ENCODE measurements at places on chromosomes 11 and 22.

DNA sequence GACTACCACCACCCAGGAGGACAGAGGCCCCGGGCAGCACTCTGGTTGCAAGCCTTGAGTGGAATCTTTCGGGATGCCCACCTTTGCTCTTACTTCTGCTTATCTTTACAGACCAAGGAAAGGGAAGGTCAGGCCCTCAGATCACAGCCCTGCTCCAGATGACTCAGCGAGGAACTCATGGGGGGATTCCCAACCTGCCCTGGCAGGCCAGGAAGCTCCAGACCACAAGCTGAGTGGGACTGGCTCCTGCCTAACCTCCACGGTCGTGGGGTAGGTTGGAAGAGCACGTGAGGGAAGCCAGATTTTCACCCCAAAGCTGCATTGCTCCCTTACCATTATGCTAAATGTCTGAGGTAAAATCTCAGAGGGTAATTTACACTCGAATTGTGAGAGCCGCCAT lies 11.8 kb downstream of the TBC1D10A start:
- DNase-seq: no peak

DNA sequence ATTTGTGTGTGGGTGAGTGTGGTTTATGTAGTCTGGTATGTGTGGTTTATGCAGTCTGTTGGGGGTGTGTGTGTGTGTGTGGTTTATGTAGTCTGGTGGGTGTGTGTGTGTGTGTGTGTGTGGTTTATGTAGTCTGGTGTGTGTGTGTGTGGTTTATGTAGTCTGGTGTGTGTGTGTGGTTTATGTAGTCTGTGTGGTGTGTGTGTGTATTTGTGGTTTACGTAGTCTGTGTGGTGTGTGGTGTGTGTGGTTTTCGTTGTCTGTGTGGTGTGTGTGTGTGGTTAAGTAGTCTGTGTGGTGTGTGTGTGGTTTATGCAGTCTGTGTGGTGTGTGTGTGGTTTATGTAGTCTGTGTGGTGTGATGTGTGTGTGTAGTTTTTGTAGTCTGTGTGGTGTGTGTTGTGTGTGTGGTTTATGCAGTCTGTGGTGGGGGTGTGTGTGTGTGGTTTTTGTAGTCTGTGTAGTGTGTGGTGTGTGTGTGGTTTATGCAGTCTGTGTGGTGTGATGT lies 26.2 kb upstream of the PARVG start:
- no peak for DNase-seq

DNA sequence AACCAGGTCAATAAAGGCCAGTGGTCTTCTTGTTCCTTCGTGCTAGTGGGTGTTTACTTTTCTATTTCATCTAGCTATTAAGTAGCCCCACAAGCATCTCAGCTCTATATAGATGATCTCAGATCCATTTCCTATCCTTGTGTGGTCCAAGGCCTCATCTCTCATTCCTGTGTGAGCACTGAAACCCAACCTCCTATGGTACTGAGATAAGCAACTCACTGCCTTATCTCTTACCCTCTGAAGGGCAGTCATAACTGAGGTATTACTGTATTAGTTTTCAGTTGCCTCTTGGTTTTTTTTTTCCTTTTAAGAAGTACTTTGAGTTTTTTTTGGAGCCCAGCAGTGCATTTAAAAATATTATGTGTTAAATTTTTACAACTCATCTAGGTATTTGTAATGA lies 28.3 kb downstream of the ACER3 start:
- no peak for DNase-seq

DNA sequence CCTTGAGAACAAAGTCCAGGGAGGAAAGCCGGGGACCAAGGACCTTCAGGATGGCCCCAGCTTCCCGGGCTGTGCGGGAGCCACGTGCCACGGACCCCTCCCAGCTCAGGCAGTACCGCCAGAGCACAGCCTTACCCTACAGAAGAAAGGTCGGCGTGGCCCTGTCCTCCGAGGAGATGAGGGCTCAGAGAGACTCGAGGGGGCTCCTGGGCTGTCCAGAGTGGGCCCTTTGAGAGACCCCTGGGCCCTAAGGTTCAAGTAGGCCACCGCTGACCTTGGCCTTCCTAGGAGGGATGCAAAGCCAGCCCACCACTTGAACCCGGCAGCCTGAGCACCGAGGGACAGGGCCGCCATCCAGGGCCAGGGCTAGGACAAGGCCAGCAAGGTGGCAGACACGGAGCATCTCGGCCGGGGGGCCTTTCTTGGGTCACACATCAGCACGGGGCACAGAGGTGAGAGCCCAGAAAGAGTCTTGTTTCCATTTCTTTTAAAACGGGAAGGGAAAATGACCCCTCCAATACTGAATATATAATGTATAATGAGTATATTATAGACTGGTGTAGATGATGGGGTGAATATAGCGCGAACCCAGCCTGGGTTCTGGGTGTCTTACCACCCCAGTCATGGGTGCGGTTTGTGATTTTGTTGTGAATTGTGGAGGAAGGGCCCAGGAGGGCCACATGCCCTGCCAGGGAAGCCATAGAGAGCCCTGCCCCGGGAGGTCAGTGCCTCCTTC lies 34.4 kb upstream of the PPARA start:
- no peak for DNase-seq

Data from Right ventricle myocardium superior (tissue), 1 donor.